ENCODE measurements at places on chromosomes 11 and 22.

DNA sequence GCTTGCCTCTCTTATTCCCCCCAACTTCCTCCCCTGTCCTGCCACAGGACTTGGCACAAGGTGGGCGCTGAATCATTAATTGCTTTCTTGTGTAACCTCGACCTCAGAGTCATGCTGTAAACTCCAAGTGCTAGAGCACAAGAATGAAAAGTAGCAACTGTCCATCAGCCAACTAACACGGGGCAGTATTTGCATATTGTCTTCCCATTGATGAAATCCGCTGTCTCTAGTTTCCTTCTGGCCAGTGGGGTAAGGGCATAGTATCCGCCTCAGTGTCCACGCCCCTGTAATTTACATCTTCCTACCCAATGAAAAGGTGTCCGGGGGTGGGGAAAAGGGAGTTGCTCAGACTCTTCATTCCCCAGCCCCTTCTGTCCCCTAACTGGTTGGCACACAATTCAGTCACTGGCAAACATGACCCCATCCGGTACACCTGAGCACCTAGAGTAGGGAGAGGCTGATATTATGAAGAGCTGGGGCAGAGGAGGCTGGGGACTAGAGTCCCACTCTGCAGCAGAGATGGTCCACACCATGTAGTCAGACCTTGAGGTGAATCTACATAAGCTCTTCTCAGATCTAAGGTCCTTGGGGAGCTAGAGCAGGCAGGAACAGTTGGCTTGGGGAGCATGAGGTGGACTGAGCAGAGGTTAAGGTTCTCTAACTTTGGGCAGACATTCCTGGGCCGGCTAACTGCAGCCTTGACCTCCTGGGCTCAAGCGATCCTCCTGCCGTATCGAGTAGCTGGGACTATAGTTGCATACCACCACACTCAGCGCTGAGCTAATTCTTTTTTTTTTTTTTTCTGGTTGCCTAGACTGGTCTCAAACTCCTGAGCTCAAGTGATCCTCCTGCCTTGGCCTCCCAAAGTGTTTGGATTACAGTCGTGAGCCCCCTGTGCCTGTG is 6.8 kb upstream of the GGA1 start:
- DNase-seq: peak; percentile 95

DNA sequence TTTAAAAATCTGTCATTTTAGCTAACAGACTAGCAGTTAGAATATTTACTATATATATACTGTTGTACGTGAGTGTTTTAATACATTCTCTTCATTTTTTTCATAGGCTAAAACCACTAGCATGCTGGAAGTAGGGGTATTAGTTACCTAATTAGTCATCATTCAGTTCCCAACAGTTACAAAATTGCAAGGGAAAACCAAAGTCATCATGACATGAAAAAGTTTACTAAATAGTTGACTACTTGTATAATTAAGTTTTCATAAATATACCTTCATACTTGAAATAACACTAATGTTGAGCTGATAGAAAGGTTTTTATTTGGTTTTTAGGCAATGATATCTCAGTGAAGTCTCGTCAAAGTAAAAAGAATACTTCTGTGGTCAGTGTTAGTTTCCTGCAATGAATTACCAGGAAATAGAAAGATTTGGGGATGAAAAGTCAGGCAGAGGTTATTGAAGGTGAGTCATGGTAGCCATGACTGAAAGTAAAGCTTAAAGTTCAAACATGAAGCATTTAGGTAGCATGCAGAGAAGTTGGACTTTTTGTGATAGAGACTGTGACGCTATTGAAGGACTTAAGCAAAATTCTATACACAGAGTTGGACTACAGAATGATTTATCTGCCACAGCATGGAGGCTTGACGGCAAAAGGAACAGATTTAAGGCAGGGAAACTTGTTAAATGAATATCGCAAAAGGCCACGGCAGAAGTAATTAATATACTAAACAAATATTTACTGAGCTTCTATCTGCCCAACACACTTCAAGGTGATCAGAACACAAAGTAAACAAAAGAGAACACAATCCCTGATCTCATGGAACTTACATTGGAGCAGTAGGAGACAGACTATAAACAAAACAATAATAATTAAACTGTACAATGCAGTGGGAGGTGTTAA is 828.1 kb upstream of the FAT3 start:
- DNase-seq: no peak

GRCh38 chr11:5719703-5720495 is 16.3 kb upstream of the OR56B1 start:
- no peak for DNase-seq

- no peak for DNase-seq
These were observed 45.3 kb upstream of the NECTIN1 start for GRCh38 chr11:119774172-119774763.

DNA sequence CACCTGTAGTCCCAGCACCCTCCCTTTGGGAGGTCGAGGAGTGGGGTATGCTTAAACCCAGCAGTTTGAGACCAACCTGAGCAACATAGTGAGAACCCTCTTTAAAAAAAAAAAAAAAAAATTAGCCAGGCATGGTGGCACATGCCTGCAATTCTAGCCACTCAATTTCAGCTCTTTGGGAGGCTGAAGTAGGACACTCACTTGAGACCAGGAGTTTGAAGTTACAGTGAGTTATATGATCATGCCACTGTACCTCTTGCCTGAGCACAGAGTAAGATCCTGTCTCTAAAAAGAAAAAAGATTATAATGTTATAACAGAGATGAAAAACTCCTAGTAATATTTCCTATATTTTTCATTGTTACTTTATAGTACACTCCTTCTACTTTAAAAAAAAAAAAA is 23.9 kb downstream of the PIK3C2A start:
- DNase-seq: no peak

- DNase-seq: no peak
These were observed 8.4 kb downstream of the RHBDD3 start for GRCh38 chr22:29259253-29259899.

- DNase-seq: no peak
These were observed 15.8 kb downstream of the EPS8L2 start for GRCh38 chr11:721741-722345.

DNA sequence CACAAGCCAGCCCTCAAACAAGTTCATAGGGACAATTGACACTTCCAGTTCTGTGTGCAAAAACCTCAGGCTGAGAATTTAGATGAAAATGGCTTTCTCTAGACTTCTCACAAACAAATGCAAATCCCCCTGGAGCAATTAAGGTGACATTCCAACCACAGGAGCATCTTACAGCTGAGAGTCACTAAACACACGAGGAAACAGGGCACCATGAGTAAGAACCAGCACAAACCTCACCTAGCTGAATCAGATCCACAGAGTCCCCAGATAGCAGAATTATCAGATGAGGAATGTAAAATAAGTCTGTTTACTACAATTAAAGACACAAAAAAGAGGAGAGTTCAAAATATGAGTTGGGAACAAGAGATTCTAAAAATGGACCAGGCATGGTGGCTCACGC is 51.5 kb downstream of the RTL6 start:
- DNase-seq: no peak

GRCh38 chr11:44718612-44719390 is 8.0 kb upstream of the TSPAN18 start:
- no peak for DNase-seq

DNA sequence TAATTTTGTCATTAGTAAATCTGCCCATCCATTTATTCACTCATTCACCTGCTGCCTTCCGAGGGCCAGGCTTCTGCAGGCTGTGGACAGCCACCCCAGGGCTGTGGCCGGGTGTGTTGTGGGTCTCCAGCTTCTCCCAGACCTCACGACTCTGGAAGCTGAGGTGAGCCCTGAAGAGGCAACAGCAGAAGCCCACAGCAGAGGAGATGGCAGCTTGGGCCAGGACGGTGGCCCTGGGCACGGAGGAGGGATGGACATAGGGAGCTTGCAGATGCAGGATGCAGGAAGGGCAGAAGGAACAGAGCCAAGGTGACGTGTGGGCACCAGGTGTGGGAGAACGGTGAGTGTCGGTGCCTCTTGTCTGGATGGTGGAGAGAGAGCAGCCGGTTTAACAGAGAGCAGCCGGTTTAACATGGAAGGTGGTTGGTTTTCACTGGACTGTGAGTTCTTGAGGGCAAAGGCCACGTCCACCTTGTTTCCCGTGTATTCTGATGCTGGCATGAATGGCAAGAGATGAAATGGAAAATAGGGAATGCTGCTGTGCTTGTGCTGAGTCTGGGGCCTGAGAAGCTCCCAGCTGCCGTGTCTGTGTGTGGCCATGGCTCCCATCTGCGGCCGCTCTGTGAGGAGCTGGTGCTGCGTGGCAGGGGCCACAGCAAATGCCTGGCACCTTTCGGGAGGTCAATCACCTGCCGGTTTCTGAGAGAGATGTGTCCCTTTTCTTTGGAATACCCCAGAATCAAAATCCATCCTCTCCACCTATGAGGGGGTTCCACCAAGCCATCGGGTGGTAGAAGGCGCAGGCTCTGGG is 669.9 kb downstream of the BRD1 start:
- DNase-seq: no peak

DNA sequence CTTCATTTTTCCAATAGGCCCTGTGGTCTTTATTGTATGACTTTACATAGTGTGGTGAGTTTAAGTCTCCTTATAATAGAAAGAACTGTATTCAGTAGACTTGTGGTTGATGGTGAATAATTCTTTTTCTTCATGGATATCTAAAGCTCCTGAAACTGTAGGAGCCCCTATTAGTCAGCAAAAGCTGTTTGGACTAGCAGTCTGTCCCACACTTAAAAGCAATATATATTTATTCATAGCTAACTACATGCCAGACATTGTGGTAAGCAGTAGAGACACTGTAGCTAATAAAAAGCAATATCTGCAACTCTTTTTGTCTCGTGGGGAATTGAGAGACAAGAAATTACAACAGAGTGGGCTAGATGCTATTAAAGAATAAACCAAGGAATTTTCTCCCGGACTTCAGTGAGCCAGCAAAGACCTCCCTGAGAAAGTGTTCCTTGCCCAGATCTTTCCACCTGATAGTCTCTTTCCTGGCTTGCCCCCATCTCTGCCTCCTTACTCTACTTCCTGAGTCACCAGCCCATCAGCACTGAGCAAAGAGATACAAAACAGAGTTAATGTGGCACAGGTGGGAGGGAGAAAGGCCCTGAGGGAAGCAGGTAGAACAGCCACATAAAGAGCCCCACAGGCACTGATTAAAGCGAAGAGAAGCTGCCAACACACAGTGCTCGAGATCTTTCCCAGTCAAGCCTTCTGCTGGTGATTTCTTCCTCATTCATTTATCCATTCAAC is 1.4 kb upstream of the OR52W1 start:
- no peak for DNase-seq

DNA sequence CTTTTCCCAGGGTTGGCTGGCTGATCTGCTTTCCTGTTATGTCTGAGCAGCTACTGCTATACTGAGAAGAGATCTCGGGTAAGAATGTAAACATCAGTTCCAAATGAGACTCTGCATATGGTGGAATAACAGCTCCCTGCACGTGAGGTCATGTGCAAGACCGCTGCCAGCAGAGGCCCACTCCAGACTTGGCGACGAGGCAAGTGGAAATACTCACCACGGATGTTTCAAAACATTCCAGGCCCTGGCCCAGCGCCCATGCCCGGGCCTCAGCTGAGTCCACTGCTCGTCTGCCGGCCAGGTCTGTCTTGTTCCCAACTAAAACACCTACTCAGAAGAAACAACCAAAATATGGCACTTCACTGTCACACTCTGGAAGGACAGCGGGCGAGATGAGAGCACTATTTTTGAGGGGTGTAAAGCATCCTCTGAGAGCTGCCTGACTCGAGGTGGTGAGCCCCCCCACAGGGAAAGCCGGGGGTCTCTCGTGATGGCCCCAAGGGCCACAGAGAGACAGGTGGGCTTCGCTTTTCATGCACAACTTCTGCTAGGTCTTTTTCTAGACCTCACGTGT is 13.1 kb downstream of the IFT27 start:
- DNase-seq: no peak

- DNase-seq: no peak
These were observed 1.3 kb downstream of the GNG3 start for GRCh38 chr11:62708793-62709192.
